ENCODE measurements at places on chromosomes 7 and 10. TPM values are rescaled to one million over a fixed set of nuclear protein-coding genes. Genes with fewer than 3 reads are reported as not detected.

GRCh38 chr7:12954380-12955033, 267.1 kb downstream of the ARL4A start:
- no peak overlapping the region for H3K4me3 ChIP-seq
- no peaks in the 10 kb centered on the region for H3K36me3 ChIP-seq
- H3K27ac ChIP-seq = no peak overlapping the region
- no peaks in the 10 kb centered on the region for H3K27me3 ChIP-seq
- no peaks in the 10 kb centered on the region for H3K4me1 ChIP-seq

GRCh38 chr7:127893547-127893946, 137.7 kb downstream of the LRRC4 start:
- no peak for DNase-seq
- H3K4me3 ChIP-seq = no peak overlapping the region
- H3K27me3 ChIP-seq = no peaks in the 10 kb centered on the region
- H3K27ac ChIP-seq = no peak overlapping the region
- peaks cover 17% of the 10 kb centered on the region for H3K36me3 ChIP-seq

DNA sequence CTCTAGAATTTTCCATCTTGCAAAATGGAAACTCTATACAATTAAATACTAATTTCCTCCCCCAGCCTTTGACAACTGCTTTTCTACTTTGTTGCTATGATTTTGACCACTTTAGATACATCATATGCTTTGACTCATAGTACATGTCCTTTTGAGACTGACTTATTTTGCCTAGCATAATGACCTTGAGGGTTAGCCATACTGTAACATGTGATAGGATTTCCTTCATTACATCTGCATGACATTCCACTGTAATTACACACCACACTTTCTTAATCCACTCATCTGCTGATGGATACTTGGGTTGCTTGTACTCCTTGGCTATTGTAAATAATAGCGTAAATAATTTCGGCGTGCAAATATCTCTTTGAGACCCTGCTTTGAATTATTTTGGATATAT, 127.7 kb downstream of the JAZF1 start:
- H3K36me3 ChIP-seq = no peaks in the 10 kb centered on the region
- no peaks in the 10 kb centered on the region for H3K4me1 ChIP-seq
- H3K4me3 ChIP-seq = no peak overlapping the region
- DNase-seq = no peak
- no peak overlapping the region for H3K27ac ChIP-seq

DNA sequence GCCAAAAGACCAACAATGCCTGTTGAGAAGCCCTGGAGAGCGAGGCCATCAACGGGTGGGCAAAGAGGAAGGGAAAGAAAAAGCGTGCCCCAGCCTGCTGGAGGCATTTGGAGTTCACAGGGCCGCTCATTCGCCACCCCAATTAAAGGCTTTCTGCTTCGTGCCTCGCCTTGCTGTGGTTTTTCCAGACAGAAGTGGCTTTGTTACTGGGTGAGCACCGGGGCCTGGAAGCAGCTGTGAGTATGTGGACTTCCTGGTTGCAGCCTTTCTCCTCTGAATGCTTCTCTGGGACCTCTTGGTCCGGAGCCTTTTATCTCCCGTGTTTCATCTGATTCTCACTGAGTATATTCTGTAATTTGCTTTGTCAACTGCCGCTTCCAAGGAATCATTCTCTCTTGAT, 118.1 kb upstream of the EGR2 start:
- H3K4me3 ChIP-seq = no peak overlapping the region
- no peak overlapping the region for H3K27ac ChIP-seq
- H3K4me1 ChIP-seq = no peaks in the 10 kb centered on the region
- H3K27me3 ChIP-seq = no peaks in the 10 kb centered on the region
- DNase-seq = no peak
- no peaks in the 10 kb centered on the region for H3K36me3 ChIP-seq

The AGBL3 gene
- total RNA-seq = 0.97 TPM

DNA sequence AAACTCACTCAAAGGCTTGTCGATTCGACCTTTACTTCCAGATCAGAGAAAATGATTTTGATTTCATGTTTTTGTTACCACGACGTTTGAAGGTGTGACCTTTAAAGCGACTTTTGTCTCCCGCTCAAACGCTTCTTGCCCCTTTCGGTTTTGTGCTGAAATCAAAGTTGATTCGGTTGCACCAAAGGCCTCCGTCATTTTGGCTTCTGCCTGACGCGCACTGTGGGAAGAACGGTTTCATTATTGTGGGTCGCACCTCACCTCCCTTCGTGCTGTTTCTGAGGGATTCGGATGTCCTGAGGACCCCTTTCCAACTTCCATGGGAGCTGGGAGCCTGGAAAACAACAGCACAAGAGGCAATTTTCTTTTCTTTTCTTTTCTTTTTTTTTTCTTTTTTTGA, 176.9 kb downstream of the DNAJB6 start:
- H3K27ac ChIP-seq = no peak overlapping the region
- H3K27me3 ChIP-seq = no peaks in the 10 kb centered on the region
- no peaks in the 10 kb centered on the region for H3K36me3 ChIP-seq
- no peak for DNase-seq
- no peaks in the 10 kb centered on the region for H3K4me1 ChIP-seq

The SPDYE8 gene
- not detected for total RNA-seq

The SLC26A4 gene
- total RNA-seq = 0.19 TPM

DNA sequence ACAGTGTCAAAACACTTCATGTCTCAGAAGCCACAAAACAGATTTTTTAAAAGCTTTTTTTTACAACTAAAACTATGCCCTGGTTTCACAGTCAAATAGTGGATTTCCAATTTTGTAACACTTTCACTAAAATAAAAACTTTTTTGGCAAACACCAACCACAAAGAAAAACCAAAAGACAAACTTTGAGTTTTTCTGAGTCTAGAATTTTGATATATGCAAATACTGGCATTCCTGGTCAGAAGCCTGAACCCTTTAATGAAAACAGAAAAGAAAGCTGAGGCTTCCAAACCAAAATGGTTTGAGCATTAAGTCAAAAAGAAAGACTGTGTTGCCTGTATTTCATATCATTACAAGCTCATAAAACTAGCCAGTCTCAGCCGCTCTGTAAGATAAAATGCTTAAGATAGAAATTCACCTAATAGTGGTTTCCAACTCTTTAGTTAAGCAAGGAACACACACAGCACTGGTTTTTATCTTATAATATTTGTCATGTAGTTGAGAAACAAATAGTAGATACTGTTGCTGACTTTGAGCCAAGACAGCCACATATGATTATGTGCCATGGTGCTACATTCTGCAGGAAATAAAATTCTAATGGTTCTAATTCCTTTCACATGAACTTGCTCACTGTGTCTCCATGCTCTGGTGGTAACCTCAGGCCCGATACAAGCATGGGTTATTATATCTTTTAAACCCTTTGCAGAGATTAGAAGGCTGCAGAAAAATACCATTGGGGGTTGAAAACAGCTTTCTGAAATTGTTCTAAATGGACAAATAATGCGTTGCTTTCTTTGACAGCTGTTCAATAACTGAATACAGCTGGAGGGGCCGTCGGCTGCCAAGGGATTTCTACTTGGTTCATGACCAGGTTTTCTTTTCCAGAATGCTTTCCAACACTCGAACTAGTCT, 49.4 kb downstream of the FAM171A1 start:
- no peaks in the 10 kb centered on the region for H3K27me3 ChIP-seq
- no peak overlapping the region for H3K27ac ChIP-seq
- no peak for DNase-seq
- no peaks in the 10 kb centered on the region for H3K4me1 ChIP-seq
- no peaks in the 10 kb centered on the region for H3K36me3 ChIP-seq

The CPEB3 gene
- 3.0 TPM for total RNA-seq

DNA sequence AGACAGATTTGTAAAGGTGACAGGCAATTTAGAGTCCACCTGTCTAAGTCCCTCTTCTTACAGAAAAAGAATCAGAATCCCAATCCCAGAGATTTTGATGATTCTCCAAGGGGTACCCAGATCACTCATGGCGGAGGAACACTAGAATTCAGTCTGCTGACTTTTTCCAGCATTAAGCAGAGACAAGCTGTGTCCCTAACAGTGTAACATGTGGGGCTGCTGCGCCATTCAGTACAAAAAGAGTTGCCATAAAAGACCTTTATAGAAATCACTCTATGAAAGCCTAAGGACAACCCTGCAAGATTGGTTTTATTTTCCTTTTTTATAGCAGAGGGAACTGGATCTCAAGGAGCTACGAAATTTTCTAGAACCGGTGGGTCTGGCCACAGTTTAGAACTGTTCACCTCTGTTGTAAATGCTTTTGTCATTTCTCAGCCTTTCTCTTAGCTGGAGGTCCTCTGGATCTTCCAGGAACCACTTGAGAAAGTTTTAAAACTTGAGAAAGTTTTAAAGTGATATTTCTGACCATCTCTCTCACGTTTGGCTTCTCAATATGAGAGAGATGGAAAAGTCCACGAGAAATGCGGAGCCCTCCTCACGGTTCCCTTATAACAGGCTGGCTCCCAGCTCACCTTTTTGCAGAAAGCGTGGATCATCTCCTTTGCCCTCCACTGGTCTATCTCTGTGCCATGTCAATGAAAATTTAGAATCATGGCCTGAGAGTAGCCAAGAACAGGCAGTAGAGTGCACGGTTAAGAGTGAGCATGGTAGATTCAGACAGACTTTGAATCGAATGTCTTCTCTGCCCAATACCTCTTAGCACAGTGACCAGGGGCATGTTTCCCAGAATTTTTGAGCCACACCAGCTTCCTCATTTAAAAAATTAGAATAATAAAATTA, 826 bp downstream of the GIMAP7 start:
- H3K4me3 ChIP-seq = no peak overlapping the region
- DNase-seq = no peak
- H3K4me1 ChIP-seq = no peaks in the 10 kb centered on the region
- no peak overlapping the region for H3K27ac ChIP-seq

The PALD1 gene
- 54.7 TPM for total RNA-seq

The PRR15 gene
- total RNA-seq = not detected

The SFXN3 gene
- total RNA-seq = 8.5 TPM

The PLEKHS1 gene
- not detected for total RNA-seq

DNA sequence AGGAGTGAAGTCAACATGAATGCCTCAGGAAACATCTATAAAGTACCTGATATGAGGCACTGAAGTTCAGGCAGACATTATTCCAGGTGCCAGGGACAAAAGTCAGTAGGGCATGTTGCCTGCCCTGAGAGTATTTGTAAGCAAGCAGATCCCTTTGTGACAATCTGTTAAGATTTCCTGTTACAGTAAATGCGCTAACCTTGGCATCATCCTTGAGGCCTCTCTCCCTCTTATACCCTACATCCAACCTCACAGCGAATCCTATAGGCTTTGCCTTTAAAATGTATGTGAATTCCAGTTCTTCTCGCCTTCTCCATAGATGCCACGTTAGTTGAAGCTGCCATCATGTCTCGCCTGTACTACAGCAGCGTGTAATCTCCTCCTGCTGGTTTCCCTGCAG, 165.3 kb downstream of the DNAH11 start:
- H3K36me3 ChIP-seq = no peaks in the 10 kb centered on the region
- no peak for DNase-seq
- no peak overlapping the region for H3K27ac ChIP-seq
- H3K4me3 ChIP-seq = no peak overlapping the region

The MCU gene
- 16.2 TPM for total RNA-seq

GRCh38 chr7:148079206-148080080, 511.1 kb upstream of the C7orf33 start:
- H3K27ac ChIP-seq = no peak overlapping the region
- no peaks in the 10 kb centered on the region for H3K4me1 ChIP-seq
- H3K4me3 ChIP-seq = no peak overlapping the region
- H3K36me3 ChIP-seq = no peaks in the 10 kb centered on the region
- no peaks in the 10 kb centered on the region for H3K27me3 ChIP-seq

GRCh38 chr7:9097565-9098060, 664.2 kb downstream of the NXPH1 start:
- H3K4me3 ChIP-seq = no peak overlapping the region
- no peak overlapping the region for H3K27ac ChIP-seq
- H3K4me1 ChIP-seq = no peaks in the 10 kb centered on the region

- no peak overlapping the region for H3K27ac ChIP-seq
- no peaks in the 10 kb centered on the region for H3K27me3 ChIP-seq
- H3K4me1 ChIP-seq = no peaks in the 10 kb centered on the region
- no peak for DNase-seq
These were observed 607.4 kb upstream of the MBL2 start for GRCh38 chr10:53379956-53380355.

The ATRNL1 gene
- not detected for total RNA-seq

The RAMP3 gene
- not detected for total RNA-seq

GRCh38 chr7:31957756-31958155, 112.5 kb downstream of the PDE1C start:
- H3K27me3 ChIP-seq = no peaks in the 10 kb centered on the region
- no peak for DNase-seq
- no peak overlapping the region for H3K4me3 ChIP-seq
- no peaks in the 10 kb centered on the region for H3K4me1 ChIP-seq

DNA sequence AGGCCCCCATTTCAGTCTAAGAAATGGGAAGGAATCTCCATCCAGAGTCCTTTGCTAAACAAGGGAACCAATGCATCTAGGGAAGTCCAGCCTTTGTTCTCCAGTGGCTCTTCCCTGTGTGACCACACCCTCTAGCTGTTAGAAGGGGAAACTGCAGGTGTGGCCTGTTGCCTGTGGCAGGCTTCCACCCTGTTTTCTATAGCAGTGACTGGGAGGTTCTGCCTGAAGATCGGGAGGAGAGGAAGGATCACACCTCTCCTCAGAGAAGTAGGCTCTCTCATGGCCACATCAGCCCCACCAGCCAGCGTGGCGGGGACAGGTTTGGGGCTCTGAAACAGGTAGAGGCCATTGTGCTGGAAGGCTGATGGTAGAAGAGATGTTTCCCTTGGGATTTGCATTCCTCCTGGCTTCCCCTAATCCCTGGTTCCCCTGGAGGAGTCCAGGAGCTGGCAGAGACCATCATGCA, 47.7 kb upstream of the TRIM8 start:
- H3K27me3 ChIP-seq = no peaks in the 10 kb centered on the region
- H3K4me3 ChIP-seq = no peak overlapping the region

- DNase-seq = no peak
- H3K36me3 ChIP-seq = no peaks in the 10 kb centered on the region
- no peaks in the 10 kb centered on the region for H3K4me1 ChIP-seq
- H3K27me3 ChIP-seq = no peaks in the 10 kb centered on the region
These were observed 853.5 kb downstream of the KCNMA1 start for GRCh38 chr10:76784076-76784475.

DNA sequence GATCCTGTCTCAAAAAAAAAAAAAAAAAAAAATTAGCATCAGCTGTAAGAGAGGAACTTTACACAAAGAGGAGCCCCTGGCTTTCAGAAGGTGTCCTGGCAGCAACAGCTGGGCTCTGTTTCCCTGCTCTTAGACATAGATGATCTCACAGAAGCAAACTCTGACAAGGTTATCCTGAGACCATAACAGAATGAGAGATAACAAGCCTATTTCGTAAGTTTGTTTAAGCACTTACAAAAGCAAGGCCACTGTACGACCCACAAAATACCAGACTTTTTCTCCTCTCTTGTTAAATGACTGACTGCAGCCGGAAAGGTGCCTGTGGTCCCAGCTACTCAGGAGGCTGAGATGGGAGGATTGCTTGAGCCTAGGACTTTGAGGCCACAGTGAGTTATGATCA, 33.3 kb upstream of the OTUD1 start:
- no peaks in the 10 kb centered on the region for H3K36me3 ChIP-seq
- DNase-seq = no peak
- no peaks in the 10 kb centered on the region for H3K27me3 ChIP-seq
- H3K4me3 ChIP-seq = no peak overlapping the region
- no peaks in the 10 kb centered on the region for H3K4me1 ChIP-seq

All from Karpas-422 (cell line).